ENCODE measurements at places on chromosomes 5 and 9.

GRCh38 chr5:27962198-27962597 lies 923.8 kb upstream of the CDH9 start:
- H3K4me3 ChIP-seq, result no peak overlapping the region
- ATAC-seq, result no peak
- no peaks in the 10 kb centered on the region for H3K36me3 ChIP-seq

DNA sequence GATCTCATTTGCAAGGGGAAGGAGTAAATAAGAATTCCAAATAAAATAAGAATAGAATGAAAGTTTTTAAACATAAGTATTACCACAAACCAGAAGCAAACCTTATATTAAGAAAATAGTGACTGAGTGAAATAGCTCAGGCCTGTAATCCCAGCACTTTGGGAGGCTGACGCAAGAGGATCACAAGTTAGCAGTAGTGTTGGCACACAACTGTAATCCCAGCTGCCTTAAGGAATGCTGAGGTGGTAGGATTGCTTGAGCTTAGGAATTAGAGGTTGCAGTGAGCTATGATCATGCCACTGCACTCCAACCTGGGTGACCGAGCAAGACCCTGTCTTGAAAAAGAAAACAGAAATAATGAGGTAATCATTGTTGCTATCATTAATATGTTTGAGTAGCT lies 47.0 kb downstream of the APC start:
- no peaks in the 10 kb centered on the region for H3K4me1 ChIP-seq
- ATAC-seq, result no peak
- H3K4me3 ChIP-seq, result no peak overlapping the region
- no peaks in the 10 kb centered on the region for H3K27me3 ChIP-seq
- H3K27ac ChIP-seq, result no peak overlapping the region

GRCh38 chr9:78668148-78668832 lies 371.4 kb downstream of the PSAT1 start:
- H3K4me3 ChIP-seq, result no peak overlapping the region
- H3K27ac ChIP-seq, result no peak overlapping the region
- H3K36me3 ChIP-seq, result no peaks in the 10 kb centered on the region
- no peaks in the 10 kb centered on the region for H3K4me1 ChIP-seq
- no peak for ATAC-seq

DNA sequence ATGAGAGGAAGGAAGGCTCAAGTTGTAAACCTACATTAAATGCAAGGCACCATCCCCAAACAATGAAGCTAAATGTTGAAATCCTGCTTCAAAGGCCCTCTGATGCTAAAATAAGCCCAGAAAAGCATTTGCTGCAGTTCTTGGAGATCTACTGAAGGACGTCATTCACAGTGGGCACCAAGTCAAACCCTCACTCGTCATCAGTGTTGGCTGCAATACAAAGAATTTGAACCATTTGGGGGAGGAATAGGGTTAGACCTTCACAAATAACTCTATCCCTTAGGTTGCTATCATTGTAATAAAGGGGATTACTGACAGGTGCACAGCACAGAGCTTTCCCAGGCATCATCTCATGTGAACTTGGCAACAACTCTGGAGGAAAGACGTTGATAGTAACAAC lies 9.3 kb upstream of the MEGF9 start:
- no peaks in the 10 kb centered on the region for H3K27me3 ChIP-seq
- no peaks in the 10 kb centered on the region for H3K36me3 ChIP-seq
- H3K4me1 ChIP-seq, result peaks cover 5% of the 10 kb centered on the region
- H3K27ac ChIP-seq, result no peak overlapping the region
- ATAC-seq, result no peak
- no peak overlapping the region for H3K4me3 ChIP-seq

- H3K27ac ChIP-seq, result peak overlapping the region; percentile 48
- H3K27me3 ChIP-seq, result no peaks in the 10 kb centered on the region
- H3K36me3 ChIP-seq, result peaks cover 77% of the 10 kb centered on the region
- peaks cover 14% of the 10 kb centered on the region for H3K4me1 ChIP-seq
- peak; percentile 3 for ATAC-seq
These were observed 17.2 kb upstream of the HK3 start for GRCh38 chr5:176916337-176916736.

DNA sequence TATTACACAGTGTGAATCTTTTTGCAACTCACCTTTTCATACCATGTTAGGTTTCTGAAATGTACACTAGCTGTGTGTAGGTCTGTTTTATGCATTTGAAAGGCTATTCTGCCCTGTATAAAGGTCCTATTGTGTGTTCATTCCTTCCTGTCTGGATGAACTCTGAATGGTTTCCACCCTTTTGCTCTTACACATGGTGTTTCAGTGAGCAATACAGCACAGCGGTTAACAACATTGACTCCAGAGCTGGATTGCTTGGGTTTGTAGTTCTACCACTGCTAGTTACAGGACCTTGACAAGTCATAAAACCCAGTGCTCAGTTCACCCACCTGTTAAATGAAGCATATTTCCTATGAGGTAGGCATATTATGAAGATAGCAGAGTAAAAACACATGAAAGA lies 331.6 kb downstream of the ADGRV1 start:
- H3K4me3 ChIP-seq, result no peak overlapping the region
- H3K36me3 ChIP-seq, result no peaks in the 10 kb centered on the region
- H3K4me1 ChIP-seq, result no peaks in the 10 kb centered on the region

DNA sequence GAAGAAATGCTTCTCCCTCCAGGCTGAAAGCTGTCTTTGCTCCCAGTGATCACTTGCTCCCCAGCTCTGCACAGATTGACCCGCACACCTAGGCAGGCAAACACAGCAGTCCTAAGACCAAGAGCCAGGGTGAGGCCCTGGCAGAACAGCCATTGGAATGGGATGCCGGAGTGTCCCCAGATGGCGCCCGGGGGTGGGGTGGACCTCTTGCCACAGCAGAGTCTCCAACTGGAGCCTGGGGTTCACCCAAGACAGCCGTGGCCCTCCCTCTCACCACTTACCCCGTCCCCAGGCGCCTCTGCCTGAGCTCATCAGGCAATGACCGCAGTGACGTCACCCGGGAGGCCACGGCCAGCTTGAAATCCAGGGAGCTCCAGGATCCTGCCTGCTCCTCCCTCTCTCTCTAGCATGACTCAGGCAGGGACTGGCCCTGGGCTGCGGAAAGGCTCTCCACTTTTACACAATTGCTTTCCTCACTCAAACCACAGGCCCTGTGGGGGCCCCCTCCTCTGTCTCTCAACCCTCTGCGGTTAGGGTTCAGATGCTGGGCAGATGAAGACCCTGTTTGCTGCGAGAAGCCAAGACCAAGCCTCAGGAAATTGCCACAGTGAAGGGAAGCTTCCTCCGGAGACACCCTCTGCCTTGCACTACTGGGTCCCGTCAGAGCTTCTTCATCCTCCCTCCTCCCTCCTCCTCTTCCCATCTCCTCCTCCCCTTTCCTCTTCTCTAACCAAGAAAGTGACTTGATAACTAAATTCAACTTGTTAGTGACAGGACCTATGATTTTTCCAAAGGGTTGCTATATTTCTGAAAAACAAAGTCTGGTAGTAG lies 24.3 kb upstream of the PTGES start:
- peak overlapping the region; percentile 16 for H3K4me3 ChIP-seq
- ATAC-seq, result peak; percentile 93
- peaks cover 12% of the 10 kb centered on the region for H3K27me3 ChIP-seq
- no peaks in the 10 kb centered on the region for H3K36me3 ChIP-seq

GRCh38 chr5:168364151-168364661 lies 72.8 kb downstream of the WWC1 start:
- H3K36me3 ChIP-seq, result no peaks in the 10 kb centered on the region
- no peaks in the 10 kb centered on the region for H3K27me3 ChIP-seq
- no peak for ATAC-seq
- no peak overlapping the region for H3K27ac ChIP-seq
- peaks cover 3% of the 10 kb centered on the region for H3K4me1 ChIP-seq
- H3K4me3 ChIP-seq, result no peak overlapping the region

GRCh38 chr5:39469777-39470415 lies 45.1 kb upstream of the DAB2 start:
- H3K27me3 ChIP-seq, result peaks cover 15% of the 10 kb centered on the region
- H3K4me1 ChIP-seq, result no peaks in the 10 kb centered on the region
- no peak overlapping the region for H3K27ac ChIP-seq
- H3K4me3 ChIP-seq, result no peak overlapping the region
- ATAC-seq, result no peak
- no peaks in the 10 kb centered on the region for H3K36me3 ChIP-seq

- no peaks in the 10 kb centered on the region for H3K36me3 ChIP-seq
- no peak overlapping the region for H3K4me3 ChIP-seq
- H3K4me1 ChIP-seq, result no peaks in the 10 kb centered on the region
- H3K27ac ChIP-seq, result no peak overlapping the region
These were observed 154.1 kb upstream of the TAS2R1 start for GRCh38 chr5:9784231-9784630.

GRCh38 chr9:108150736-108151586 lies 661.4 kb upstream of the KLF4 start:
- H3K4me3 ChIP-seq, result no peak overlapping the region
- H3K27ac ChIP-seq, result no peak overlapping the region
- ATAC-seq, result no peak
- no peaks in the 10 kb centered on the region for H3K36me3 ChIP-seq

DNA sequence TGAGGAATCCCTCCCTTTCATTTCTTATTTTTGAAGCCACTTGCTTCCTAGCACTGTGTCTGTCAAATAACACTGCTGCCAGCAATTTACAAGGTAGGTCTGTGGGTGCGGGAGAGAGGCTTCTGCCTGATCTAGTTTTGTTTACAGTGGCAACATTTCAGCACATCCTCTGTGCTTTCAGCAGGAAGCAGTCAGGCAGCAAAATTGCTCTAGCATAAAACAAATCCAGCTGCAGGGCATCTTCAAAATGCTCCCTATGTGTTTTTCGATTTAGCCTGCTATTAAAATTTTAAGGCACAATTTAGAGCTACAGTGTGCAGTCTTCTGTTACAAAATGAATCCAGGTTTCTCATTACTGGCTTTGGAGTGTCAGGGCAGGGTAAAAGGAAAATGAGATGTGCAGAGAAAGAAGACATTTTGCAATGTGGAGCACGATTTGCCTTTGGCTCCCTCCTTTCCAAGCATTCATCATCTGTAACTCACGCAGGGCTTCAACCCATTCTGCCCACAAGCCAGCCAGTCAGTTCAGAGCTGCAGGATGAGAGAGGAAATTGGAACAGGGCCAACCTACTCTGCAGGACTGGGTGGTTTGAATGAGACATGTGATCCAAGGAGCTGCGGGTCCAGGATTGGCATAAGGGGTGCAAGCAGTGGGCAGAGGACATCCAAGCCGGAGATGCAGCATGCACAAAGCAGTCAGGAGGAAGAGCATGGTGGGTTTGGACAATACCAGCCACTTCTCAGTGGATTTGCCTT lies 143.4 kb upstream of the APC start:
- no peak overlapping the region for H3K27ac ChIP-seq
- H3K36me3 ChIP-seq, result no peaks in the 10 kb centered on the region
- H3K4me3 ChIP-seq, result no peak overlapping the region
- peaks cover 22% of the 10 kb centered on the region for H3K27me3 ChIP-seq

- peaks cover 19% of the 10 kb centered on the region for H3K27me3 ChIP-seq
- ATAC-seq, result no peak
- no peaks in the 10 kb centered on the region for H3K36me3 ChIP-seq
- H3K4me1 ChIP-seq, result no peaks in the 10 kb centered on the region
These were observed 25.2 kb downstream of the IL12B start for GRCh38 chr5:159304961-159305595.

DNA sequence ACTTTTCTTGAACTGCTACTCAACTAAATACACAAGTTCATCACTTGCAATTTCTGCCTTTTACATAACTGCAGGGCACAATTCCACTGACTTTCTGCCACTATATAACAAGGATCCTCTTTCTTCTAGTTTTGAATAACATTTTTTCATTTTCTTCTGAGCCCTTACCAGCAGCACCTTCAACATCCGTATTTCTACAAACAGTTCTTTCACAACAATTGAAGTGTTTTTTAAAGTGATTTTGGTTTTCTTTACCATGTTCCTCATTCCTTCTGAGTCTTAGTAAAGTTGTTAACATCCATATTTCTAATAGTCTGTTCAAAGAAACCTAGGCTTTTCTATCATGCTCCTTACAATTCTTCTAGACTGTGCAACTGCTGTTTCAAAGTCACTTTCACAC lies 127.2 kb upstream of the PITX1 start:
- H3K4me3 ChIP-seq, result no peak overlapping the region
- H3K36me3 ChIP-seq, result no peaks in the 10 kb centered on the region
- ATAC-seq, result no peak
- no peak overlapping the region for H3K27ac ChIP-seq

DNA sequence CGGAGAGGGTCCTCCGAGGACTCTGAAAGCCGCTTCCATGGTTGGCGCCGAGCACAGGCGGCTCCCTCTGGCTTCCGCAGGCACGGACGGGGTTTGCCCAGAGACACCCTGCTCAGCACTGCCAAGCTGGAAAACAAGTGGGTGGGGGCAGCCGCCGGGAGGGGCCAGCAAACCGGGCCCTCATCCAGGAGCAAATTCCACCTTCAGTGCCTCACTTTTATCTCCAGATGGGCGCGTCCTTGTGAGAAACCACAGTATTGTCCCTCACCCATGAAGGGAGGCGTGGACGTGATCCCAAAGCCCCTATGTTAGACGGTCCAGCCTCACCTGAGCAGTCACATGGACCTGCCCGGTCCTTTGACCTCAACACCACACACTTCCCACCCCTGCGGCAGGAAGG lies 29.0 kb downstream of the MED10 start:
- H3K27ac ChIP-seq, result no peak overlapping the region
- H3K36me3 ChIP-seq, result no peaks in the 10 kb centered on the region
- no peaks in the 10 kb centered on the region for H3K4me1 ChIP-seq
- no peak for ATAC-seq
- no peaks in the 10 kb centered on the region for H3K27me3 ChIP-seq

GRCh38 chr5:124725040-124725434 lies 21.4 kb downstream of the ZNF608 start:
- H3K27me3 ChIP-seq, result peaks cover 4% of the 10 kb centered on the region
- no peak overlapping the region for H3K4me3 ChIP-seq
- H3K27ac ChIP-seq, result no peak overlapping the region

All from activated T-helper 17 cell treated with anti-CD3 and anti-CD28 coated beads, Interleukin-2, amount 50 U/mL, for 72 hours (primary cell).